ENCODE measurements at places on chromosomes 16 and 17.

DNA sequence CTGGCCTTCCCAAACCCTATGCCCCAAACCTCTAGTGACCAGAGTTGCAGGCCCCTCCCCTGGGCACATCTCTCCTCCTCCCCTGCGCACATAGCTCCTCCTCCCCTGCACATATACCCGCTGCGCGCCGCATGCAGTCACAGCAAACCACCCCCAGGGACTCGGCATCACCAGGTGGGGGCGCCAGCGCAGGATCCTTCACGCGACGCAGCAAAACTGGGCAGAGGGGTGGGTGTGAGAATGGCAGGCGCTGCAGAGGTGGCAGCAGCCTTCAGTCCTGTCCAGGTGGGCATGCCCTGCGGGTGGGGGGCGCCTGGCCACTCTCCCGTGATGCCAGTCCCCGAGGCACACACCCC lies 5.6 kb downstream of the CORO6 start:
- DNase-seq: peak; percentile 94

DNA sequence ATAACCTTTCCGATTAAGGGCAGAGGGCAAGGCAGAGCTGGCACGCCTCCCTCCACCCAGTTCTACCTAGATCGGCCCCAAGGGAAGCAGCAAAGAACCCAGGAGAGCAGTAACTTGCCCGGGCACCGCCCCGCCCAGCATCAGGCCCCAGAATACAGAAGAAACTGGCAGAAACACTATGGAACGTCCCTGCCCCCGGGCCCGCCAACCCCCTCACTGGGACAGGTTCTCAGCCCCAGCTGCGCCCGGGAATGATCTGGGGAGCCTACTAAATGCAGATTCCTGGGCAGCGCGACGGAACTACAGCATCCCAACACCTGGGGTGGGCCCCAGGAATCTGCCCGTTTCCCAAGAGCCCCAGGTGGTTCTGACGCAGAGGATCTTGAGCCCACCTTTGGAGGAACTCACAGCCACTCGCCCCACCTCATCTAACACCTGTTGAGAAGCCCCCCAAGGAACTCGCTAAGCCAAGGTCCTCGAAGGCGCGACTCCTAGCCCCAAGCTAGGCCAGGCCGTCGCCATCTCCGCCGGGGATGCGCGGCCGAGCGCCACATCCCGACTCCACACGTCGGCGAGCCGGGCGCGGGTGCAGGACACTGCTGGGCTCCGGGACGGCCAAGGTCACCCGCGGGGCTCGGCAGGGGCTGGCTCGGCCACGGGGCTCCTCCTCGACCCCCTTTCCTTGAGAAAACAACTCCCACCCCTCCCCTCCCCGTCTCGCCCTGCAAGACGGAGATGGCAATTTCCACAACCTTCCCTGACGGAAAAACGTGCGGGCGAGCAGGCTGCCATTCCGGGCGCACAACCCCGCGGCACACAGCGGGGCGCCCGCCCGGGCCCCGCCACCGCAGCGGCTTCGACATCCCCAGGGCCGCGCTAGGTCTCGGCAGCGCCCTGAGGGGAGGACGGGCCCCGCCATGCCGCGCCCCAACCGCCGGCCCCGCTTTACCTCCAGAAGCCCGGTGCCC lies 913 bp downstream of the CDIP1 start:
- DNase-seq: no peak

GRCh38 chr17:48045316-48046001 lies 2.7 kb upstream of the NFE2L1 start:
- no peak for DNase-seq

DNA sequence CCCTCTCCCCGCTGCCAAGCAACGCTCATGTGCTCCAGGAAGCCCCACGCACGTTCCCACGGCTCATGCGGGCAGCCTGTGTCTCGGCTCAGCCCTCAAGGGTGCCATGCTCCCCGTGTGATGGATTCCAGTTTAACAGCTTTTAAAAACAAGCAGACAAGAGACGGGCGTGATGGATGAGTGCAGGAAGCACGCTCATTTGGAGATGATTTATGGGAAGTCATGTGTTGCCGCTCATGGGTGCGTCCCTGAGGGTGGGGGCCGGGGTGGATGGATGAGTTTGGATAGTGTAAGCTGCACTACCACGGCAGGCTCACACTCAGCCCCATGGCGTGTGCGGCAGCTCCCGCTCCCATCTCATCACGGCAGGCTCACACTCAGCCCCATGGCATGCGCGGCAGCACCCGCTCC lies 132.8 kb downstream of the RBFOX3 start:
- DNase-seq: no peak

DNA sequence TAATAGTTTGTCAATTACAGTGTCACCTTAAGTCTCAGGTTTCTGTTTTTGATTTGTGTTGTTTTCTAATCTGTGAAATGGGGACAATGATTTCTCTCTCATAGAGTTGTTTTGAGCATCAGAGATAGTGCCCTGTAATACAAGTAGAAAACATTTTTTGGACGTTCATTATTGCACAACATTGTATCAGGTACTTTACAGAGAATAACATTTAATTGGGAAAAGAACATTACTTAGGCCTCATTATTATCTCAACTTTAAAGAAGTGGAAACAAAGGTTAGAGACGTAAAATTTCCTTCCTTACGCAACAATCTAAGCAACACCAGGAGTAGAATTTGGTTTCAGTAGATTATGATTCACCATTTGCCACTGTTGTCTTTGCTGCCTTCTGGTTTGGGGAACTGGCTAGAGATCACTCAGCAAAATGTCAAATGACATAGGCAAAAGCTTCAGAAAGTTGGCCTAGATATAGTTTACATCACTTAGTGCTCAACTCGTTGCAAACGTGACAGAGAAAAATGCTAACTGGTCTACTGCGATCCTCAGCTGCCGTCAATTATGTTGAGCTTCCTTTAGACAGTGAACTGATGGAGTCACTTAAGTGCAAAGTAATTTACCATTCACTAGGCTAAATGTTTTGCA lies 1026.8 kb downstream of the CDH11 start:
- no peak for DNase-seq

GRCh38 chr17:2016494-2016893 lies 8.6 kb downstream of the RTN4RL1 start:
- no peak for DNase-seq

DNA sequence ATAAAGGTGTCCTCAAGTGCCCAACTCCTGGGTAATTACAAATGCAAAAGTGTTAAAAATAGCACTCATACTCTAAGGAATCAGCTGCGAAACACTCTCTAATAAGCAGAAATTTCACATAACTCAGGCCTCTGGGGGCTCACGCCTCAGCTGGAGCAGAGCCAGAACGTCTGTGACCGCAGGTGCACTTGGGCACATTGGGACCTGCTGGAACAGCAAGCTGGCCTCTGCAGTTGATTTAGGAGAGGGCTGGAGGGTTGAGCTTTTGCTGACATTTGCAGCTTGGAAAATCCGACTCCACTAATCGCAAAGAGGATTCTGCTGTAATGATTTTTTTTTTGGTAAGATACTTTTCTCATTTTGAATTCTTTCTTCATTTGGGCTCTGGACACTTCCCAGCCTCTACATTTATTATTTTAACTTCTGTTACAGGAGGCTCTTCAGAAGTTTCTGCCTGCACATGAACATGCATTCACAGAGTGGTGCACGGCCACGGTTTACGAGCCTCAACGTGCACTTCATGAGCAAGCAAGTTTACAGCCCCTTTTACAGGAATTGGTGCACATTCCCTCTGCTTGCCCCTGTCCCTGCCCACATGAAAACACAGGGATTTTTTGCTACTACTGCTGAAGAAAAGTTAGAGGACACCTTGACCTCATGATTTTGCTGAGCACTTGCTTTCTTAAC lies 4.1 kb upstream of the SNTB2 start:
- no peak for DNase-seq

DNA sequence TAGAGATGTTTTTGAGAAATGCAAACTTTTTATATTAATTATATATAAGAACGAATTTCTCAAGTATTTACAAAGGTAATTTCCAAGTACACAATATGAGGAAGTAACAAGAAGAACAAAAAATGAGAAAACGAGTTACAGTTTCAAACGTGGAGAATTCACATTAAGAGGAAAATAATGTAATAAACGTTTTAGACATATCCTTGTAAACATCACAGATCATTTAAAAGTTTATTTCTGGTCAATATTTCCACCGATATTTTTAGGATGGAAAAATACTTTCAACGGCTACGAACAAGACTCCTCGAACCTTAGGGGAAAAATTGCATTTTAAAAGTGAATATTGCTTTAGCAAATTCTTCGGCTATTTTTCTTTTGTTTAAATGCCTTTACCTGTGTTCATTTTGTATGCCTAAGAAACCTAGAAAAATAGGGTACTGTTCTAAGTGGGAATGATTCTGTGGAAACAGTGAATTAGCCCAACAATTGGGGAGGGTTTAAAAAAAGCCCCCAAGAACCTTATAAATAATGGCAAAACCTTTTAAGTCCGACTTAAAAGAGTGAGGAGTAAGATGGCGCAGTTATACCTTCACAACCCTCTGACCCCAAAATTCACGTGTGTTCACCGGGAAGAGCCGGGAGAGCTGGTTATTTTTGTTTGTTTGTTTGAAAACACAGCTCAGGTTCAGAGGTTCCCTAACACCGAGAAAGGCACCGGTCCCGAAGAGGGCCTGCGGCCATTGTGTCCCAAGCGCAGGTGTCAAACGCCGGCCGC lies 3.3 kb downstream of the HNF1B start:
- no peak for DNase-seq

DNA sequence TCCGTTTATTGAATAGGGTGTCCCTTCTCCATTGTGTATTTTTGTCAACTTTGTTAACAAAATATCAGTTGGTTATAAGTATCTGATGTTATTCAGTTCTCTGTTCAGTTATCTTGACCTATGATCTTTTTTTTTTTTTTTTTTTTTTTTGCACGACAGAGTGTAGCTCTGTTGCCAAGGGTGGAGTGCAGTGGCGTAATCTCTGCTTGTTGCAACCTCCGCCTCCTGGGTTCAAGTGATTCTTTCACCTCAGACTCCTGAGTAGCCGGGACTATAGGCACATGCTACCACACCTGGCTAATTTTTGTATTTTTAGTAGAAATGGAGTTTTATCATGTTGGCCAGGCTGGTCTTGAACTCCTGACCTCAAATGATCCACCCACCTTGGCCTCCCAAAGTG lies 215.8 kb downstream of the BCAS3 start:
- no peak for DNase-seq

- DNase-seq: peak; percentile 78
Measured at GRCh38 chr16:85888405-85889331, 10.3 kb upstream of the IRF8 start.
